ENCODE measurements at places on chromosomes 7 and 10.
A peak's percentile ranks its signal among the peaks of the same experiment; 100 is the strongest.

GRCh38 chr7:72077786-72078185 is 334.4 kb downstream of the CALN1 start:
- no peak for DNase-seq

DNA sequence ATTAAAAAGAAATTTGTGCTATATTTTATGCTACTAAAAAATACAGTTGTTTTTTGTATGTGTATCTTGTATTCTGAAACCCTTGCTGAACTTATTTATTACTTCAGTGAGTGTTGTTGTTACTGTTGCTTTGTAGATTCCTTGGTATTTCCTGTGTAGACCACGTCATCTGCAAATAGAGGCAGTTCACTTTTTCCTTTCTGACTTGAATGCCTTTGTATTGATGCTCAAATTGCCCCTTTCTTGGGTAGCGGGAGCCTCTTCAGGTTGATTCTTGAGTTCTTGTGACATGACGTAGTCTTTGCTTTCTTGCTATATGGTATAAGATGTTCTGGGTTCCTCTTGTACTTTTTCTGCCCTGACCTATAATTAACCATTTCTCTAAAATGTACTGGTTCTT is 504.1 kb downstream of the SDK1 start:
- peak; percentile 4 for DNase-seq

DNA sequence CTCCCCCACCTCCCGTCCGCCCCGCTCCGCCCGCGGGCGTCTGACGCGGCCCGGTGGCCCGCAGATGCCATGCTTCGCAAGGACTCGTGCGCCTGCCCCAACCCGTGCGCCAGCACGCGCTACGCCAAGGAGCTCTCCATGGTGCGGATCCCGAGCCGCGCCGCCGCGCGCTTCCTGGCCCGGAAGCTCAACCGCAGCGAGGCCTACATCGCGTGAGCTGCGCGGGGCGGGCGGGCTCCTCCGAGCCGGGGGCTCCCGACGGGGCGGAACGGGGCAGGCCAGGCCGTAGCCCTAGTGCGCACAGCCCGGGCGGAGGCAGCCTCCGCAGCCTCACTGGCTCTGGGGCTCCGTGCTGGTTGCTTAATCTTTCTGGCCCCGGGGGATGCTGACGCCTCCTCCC is 2.8 kb downstream of the ASIC3 start:
- peak; percentile 28 for DNase-seq

GRCh38 chr10:95306318-95306650 is 15.5 kb upstream of the PDLIM1 start:
- no peak for DNase-seq

- DNase-seq = no peak
Observed at GRCh38 chr7:1638215-1638661, 31.8 kb upstream of the ELFN1 start.

DNA sequence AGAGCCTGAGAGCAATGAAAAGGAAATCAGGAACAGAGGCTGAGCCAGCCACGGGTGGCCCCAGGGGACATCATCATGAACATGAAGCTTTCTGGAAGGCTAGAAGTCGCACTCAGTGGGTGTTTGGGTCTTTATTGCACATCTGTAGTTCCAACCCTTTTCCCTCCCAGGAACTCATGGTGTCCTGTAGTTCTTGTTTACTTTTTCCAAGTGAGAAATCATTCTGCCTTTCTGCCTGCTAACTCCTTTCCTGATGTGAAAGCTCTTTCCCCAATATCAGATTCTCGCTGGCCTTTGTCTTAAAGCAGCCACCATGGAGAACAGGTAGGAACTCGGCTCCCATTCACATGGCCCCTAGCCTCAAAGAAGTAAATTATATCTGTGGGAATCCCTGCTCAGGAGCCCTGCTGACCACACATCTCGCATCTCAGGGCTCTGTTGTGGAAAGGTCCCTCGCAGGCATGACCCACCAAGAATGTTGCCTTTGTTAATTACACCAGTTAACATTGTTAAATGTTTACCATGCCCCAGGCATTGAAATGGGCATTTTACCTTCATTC is 542.7 kb downstream of the TNS3 start:
- no peak for DNase-seq

- DNase-seq = no peak
Observed at GRCh38 chr7:29349362-29349761, 154.8 kb downstream of the CHN2 start.

DNA sequence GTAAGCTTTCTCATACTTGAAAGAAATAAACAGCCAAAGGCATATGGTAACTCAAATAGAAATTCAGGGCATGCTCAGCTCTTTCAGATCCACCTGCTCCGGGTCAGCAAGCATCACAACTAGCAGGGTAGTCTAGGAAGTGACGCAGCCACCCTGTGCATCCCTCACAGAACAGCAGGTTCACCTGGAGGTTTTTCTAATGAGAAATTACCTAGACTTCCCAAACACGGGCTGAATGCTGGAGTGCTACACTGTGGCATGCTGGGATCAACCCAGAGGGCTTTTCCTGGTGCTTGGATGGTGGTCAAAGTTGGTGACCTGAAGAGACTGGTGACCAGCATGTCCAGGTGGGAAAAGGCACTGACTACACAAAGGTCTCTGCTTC is 66.8 kb upstream of the DNAJB6 start:
- DNase-seq = no peak

GRCh38 chr7:54860003-54860775 is 101.2 kb upstream of the SEC61G start:
- no peak for DNase-seq

GRCh38 chr7:111853201-111853990 is 291.1 kb upstream of the IMMP2L start:
- DNase-seq = no peak

DNA sequence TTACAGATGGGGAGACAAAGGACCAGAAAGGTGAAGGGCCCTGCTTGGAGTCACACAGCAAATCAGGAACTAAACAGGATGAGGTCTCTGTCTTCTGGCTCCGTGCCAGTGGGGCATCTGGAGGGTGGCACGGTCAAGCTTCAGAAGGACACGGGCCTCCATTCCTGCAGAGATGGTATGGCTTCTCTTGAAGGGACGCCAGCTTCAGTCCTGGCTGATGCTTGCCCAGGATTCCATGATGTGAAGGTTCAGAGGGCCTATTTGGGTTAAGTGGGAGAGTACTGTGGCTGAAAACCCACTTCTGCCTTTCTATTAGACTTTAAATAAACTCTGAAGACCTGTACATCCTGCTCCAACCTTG is 6.1 kb downstream of the RAMP3 start:
- no peak for DNase-seq

- DNase-seq = no peak
Observed at GRCh38 chr10:89978081-89978480, 276.7 kb downstream of the KIF20B start.

GRCh38 chr10:78765726-78766335 is 302.9 kb upstream of the ZMIZ1 start:
- DNase-seq = no peak

- DNase-seq = no peak
Observed at GRCh38 chr7:101985057-101985902, 167.9 kb downstream of the CUX1 start.

GRCh38 chr10:69222157-69223027 is 2.3 kb downstream of the HKDC1 start:
- peak; percentile 43 for DNase-seq

- no peak for DNase-seq
Observed at GRCh38 chr7:134888141-134888740, 98.1 kb upstream of the AGBL3 start.

GRCh38 chr7:22577470-22578001 is 77.5 kb upstream of the STEAP1B start:
- DNase-seq = no peak

DNA sequence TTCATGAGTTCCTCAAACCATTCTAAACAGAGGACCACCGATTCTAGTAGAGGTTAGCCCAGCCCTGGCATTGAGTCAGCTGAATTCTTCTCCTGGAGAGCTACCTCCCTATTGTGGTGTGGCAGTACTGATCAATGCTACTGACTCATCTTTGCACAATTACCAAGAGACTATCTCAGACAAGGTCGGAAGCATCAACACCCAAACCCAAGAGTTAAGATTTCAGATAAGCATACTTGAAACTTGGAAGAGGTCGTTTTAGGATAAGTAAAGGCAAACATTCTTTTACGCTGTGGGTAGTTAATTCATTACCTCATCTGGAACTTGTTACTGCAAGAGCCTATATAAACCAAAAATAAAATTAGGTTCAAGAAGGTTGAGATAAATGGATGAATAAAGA is 154.6 kb upstream of the NRBF2 start:
- no peak for DNase-seq

GRCh38 chr7:148049068-148049467 is 541.5 kb upstream of the C7orf33 start:
- DNase-seq = no peak

- no peak for DNase-seq
Observed at GRCh38 chr10:30079408-30079807, 20.0 kb upstream of the JCAD start.

DNA sequence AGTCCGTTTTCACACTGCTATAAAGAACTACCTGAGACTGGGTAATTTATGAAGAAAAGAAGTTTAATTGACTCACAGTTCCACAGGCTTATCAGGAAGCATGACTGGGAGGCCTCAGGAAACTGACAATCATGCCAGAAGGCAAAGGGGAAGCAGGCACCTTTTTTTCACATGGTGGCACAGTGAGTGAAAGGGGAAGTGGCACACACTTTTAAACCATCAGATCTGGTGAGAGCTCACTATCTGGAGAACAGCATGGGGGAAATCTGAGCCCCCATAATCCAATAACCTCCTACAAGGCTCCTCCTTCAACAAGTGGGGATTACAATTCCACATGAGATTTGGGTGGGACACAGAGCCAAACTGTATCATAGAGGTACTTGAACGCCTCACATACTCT is 30.0 kb downstream of the AGR3 start:
- DNase-seq = no peak

- DNase-seq = no peak
Observed at GRCh38 chr7:91302794-91303193, 38.6 kb downstream of the FZD1 start.

DNA sequence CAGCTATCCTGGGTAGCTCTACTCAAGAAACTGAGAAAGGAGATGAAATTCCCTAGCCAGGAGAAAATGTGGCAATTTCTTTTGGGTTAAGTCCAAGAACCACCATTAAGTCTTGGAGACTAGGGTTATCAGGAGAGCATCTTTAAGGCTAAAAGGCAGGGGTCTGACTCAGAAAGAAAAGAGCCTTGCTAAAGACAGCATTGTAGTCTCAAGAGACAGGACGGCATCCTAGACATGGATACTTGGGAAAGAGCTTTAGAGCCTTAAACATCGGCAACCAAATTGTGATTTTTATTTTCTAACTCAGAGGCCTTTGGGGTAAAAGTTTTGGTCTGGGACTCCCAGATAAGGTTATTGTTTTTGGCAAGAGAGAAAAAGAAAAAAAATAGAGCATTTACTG is 83.1 kb downstream of the FAS start:
- no peak for DNase-seq

- no peak for DNase-seq
Observed at GRCh38 chr7:96827701-96828100, 118.1 kb upstream of the SEM1 start.

DNA sequence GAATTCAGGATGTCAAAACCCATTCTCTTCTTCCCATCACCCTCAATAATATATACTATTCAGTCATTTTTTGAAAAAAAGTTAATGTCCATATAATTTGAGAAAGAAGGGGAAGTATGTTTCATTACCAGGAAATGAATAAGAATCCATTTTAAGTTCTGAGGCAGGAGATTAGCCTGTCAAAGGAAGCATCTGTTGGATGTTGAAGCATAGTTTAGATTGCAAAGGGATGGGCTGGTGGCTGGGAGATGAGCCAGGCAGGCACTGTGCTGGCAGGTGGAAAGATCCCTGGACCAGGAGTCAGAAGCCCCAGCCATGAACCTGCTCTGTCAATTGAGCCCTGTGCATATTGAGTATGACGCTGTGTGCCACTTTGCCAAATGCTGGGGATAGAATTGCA is 48.4 kb upstream of the CRTAC1 start:
- DNase-seq = no peak

GRCh38 chr10:29669149-29669548 is 34.4 kb upstream of the SVIL start:
- no peak for DNase-seq

DNA sequence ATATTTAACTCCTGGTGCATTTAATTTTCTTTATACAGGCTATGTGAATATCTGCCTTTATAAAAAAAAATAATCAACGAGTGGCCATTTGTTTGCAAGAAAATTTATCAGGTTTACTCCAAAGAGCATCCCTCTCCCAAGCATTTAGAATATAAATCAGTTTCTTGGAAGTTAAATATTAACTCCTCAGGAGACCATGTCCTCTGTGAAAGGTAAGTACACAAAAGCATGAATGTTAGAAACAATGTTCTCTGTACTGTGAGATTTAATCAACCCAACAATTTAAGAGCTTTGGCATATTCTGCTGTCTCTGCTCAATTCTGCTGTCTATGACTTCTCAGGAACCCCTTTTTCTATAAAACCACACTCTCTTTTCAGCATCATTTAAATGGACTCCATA is 119.3 kb upstream of the LAMB4 start:
- DNase-seq = no peak

DNA sequence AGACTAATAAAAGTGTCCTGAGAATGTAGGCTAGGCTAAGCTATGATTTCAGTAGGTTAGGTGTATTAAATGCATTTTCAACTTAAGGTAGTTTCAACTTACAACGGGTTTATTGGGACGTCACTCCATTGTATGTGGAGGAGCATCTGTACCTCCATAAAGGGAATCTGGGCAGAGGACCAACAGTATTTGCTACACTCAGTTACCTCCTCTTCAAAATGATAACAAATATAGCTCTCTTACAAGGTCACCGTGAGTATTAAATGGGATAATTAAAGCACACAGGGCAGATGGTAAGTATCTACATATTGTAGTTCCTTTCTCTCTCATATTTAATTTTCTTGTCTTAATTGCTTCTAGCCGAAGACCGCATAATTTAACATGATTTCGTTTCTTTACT is 59.0 kb upstream of the FGL2 start:
- DNase-seq = no peak

- no peak for DNase-seq
Observed at GRCh38 chr10:104026762-104027161, 58.9 kb downstream of the COL17A1 start.

- no peak for DNase-seq
Observed at GRCh38 chr7:100176096-100177044, 811 bp downstream of the GPC2 start.

DNA sequence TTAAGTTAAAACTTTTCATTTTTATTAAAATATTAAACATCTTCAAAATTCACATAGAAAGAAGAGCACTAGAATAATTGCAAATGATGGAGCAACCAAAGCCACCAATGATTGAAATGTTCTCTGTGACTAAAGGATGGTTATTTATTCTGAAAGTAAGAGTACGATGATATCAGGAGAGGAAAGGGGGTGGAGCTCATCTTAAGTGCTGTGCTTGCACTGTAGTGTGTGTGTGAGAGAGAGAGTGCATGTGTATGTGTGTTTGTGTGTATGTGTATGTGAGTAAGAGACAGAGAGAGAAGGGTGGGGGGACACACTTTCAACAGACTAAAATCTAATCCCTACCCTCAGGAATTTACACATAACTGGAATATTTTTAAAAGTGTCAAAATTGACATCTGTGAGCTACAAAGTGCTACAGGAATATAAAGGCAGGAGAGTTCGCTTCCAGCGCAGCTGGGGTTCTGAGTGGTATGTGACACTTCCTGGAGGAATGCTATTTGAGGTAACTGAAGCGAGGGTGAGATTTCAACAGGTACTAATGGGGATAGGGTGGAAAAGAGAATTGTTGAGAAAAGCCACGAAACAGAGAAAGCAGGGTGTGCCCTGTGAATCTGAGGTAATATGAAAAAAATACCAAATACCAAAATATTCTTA is 57.2 kb upstream of the SMNDC1 start:
- no peak for DNase-seq

- no peak for DNase-seq
Observed at GRCh38 chr10:104648421-104648820, 7.3 kb downstream of the SORCS3 start.

All from T-helper 2 cell (primary cell).